HepG2 (cell line): ENCODE measurements at places on chromosomes 12 and 14.

DNA sequence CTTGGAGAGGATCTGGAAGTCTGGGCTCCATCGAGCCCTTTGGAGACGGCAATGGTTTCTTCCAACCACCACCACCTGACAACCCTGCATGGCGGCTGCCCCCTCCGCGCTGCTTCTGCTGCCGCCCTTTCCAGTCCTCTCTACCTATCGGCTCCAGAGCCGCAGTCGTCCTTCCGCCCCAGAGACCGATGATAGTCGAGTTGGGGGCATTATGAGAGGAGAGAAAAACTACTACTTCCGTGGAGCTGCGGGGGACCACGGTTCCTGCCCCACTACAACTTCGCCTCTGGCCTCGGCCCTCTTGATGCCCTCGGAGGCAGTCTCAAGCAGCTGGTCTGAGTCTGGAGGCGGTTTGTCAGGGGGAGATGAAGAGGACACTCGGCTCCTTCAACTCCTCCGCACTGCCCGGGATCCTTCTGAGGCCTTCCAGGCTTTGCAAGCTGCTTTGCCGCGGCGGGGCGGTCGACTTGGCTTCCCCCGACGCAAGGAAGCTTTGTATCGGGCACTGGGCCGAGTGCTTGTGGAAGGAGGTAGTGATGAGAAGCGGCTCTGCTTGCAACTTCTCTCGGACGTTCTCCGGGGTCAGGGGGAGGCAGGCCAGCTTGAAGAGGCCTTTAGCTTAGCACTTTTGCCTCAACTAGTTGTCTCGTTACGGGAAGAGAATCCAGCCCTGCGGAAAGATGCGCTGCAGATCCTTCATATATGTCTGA, 499 bp downstream of the TOGARAM1 start:
- H3K27me3 ChIP-seq: no peaks in the 10 kb centered on the region
- peaks cover 41% of the 10 kb centered on the region for H3K4me1 ChIP-seq
- H3K36me3 ChIP-seq: no peaks in the 10 kb centered on the region
- DNase-seq: no peak
- H3K27ac ChIP-seq: peak overlapping the region; percentile 77
- H3K4me3 ChIP-seq: peak overlapping the region; percentile 84

GRCh38 chr14:33475623-33476022, 475.3 kb downstream of the EGLN3 start:
- no peak overlapping the region for H3K27ac ChIP-seq
- H3K4me3 ChIP-seq: no peak overlapping the region
- no peaks in the 10 kb centered on the region for H3K4me1 ChIP-seq
- DNase-seq: peak; percentile 58
- H3K27me3 ChIP-seq: no peaks in the 10 kb centered on the region

- H3K4me1 ChIP-seq: peaks cover 52% of the 10 kb centered on the region
- H3K4me3 ChIP-seq: no peak overlapping the region
- no peaks in the 10 kb centered on the region for H3K27me3 ChIP-seq
- H3K36me3 ChIP-seq: no peaks in the 10 kb centered on the region
- no peak overlapping the region for H3K27ac ChIP-seq
Observed at GRCh38 chr14:54003064-54003463, 46.4 kb upstream of the BMP4 start.

DNA sequence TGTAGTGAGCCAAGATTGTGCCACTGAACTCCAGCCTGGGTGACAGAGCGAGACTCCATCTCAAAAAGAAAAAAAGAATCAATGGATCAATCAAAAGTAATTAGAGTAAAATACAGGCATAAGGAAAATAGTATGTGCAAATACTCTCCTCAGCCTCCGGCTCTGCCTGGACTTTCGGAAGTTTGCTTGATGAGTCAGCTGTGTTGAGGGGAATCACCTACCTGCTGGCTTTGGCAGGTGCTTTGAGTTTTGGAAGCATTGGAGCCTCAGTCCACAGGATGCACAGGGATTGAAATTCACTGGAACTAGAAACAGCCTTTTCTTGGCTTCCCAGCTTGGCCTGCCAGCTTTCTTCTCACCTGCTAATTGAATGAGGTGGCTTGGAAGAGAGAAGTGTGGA, 268.2 kb downstream of the PCNX1 start:
- no peaks in the 10 kb centered on the region; the same call in 2 of the 3 replicates for H3K27me3 ChIP-seq
- no peaks in the 10 kb centered on the region for H3K36me3 ChIP-seq
- DNase-seq: no peak
- H3K4me1 ChIP-seq: peaks cover 8% of the 10 kb centered on the region; the same call in 1 of the 2 replicates
- H3K27ac ChIP-seq: no peak overlapping the region

- H3K36me3 ChIP-seq: peaks cover 4% of the 10 kb centered on the region
- no peak for DNase-seq
- H3K27me3 ChIP-seq: no peaks in the 10 kb centered on the region
- no peak overlapping the region for H3K27ac ChIP-seq
Observed at GRCh38 chr12:121578230-121579189, 2.3 kb downstream of the KDM2B start.

- H3K4me1 ChIP-seq: no peaks in the 10 kb centered on the region
- H3K27ac ChIP-seq: no peak overlapping the region
- DNase-seq: no peak
- no peaks in the 10 kb centered on the region for H3K27me3 ChIP-seq
- H3K4me3 ChIP-seq: no peak overlapping the region
- H3K36me3 ChIP-seq: no peaks in the 10 kb centered on the region
Observed at GRCh38 chr12:87317302-87317701, 711.9 kb downstream of the C12orf50 start.

DNA sequence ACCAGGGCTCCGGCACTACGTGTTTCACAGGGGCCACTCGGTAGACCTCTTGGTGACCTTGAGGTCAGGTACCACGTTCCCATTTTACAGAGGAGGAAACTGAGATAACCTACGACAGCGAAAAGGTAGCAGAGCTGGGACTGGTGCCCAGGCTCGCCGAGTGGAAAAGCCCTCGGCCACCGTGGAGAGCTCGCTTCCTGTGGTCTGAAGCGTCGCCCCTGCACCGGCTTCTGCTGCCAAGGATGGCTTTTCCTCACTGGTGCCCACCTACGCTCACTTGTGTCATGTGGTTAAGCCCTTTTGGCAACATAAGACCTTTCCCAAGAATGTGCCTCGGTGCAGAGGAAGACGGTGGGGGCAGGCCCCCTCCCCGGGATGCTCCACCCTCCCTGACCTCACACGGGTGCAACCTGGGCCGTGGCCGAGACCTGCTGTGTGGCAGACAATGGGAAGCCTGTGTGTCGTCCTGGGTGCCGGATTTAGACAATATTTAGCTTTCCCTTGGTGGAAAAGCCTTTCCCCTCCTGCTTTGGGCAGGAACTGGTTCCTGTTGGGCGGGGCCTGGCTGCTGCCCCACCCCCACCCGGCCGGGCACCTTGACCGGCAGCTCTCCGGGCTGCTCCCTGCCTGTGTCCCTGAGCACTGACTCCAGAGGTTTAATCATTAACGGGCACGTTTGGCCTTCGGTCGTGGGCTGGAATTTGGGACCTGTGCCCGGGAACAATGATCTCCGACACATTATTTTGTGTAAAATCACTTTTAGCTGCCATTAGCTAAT, 32.4 kb upstream of the PPP1R13B start:
- H3K27me3 ChIP-seq: no peaks in the 10 kb centered on the region
- peak overlapping the region; percentile 98 for H3K27ac ChIP-seq
- peak overlapping the region; percentile 61 for H3K4me3 ChIP-seq

GRCh38 chr14:65922142-65922541, 509.6 kb downstream of the FUT8 start:
- H3K27me3 ChIP-seq: no peaks in the 10 kb centered on the region; the same call in 1 of the 2 replicates
- DNase-seq: no peak
- no peak overlapping the region for H3K4me3 ChIP-seq
- no peak overlapping the region for H3K27ac ChIP-seq

DNA sequence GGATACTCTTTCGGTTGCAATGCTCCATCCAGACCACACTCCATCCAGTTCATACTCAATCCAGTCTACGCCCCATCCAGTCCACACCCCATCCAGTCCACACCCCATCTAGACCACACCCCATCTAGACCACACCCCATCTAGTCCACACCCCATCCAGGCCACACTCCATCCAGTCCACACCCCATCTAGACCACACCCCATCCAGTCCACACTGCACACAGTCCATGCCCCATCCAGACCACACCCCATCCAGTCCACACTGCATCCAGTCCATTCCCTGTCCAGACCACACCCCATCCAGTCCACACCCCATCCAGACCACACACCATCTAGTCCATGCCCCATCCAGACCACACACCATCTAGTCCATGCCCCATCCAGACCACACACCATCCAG, 116.0 kb upstream of the RTL1 start:
- DNase-seq: no peak
- H3K36me3 ChIP-seq: no peaks in the 10 kb centered on the region
- no peak overlapping the region for H3K27ac ChIP-seq

GRCh38 chr12:57783466-57783801, 847 bp downstream of the TSFM start:
- peak overlapping the region; percentile 100 for H3K4me3 ChIP-seq
- H3K27me3 ChIP-seq: no peaks in the 10 kb centered on the region; the same call in 2 of the 3 replicates
- H3K27ac ChIP-seq: peak overlapping the region; percentile 55
- DNase-seq: no peak

DNA sequence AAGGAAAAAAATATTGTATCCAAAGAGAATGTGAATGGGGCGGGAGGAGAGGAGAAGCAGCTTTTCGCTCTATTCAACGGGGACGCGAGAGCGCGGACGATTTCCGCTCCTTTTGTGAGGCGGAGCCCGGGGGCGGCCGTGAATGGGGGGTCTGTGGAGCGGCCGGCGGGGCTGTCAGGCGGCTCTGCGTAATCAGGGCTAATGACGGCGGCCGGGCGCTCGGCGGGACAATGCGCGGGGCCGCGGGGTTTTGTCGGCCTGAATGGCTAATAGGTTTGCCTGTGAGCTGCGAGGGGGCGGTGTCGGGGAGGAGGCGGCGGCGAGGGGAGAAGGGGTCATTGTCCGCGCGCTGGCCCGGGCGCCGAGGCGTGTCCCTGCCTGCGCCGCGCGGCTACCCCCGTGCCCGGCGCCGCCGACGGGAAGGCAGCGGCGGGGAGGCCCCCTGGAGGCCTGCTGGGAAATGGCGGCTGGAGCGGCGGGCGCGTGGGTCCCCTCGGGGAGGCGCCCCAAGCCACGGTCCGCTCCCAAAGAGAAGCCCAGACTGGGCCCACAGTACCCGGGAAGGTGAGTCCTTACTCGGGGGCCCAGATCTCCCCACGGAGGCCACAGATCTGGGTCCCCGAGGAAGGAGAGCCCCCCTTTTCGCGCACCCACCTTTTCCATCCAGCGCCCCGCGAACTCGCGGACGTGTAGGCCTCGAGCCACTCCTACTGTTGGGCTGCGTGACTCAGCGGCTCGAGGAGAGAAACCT, 6.0 kb downstream of the SIX6 start:
- no peaks in the 10 kb centered on the region for H3K4me1 ChIP-seq
- H3K36me3 ChIP-seq: no peaks in the 10 kb centered on the region
- DNase-seq: peak; percentile 41
- H3K4me3 ChIP-seq: peak overlapping the region; percentile 74
- H3K27me3 ChIP-seq: no peaks in the 10 kb centered on the region; the same call in none of the 2 replicates

DNA sequence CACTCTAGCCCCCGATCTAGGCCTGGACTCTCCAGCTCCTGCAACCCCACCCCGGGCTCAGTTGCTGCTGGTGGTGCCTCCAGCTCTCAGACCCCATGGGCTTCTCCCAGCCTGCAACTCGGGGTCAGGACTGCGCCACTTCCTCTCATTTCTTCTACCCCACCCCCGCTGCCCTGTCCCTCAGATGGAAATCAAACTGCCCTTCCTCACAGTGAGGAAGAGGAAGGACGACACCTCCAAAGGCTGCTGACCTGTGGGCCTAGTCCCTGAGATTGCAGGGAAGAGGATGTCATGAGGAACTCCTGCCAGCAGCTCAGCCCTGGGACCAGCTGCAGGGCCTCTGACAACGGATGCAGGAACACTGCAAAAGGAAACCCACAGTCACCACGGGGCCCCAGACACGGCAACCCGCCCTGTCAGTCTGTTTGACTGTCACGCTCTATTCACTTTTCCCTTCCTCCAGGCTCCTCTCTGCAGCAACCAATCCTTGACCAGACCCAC, 29.3 kb upstream of the PNMA1 start:
- DNase-seq: no peak
- H3K4me1 ChIP-seq: peaks cover 87% of the 10 kb centered on the region
- no peak overlapping the region for H3K4me3 ChIP-seq
- H3K36me3 ChIP-seq: peaks cover 2% of the 10 kb centered on the region
